ENCODE measurements at places on chromosomes 7 and 10. TPM values are rescaled to one million over a fixed set of nuclear protein-coding genes. Genes with fewer than 3 reads are reported as not detected.

Gene SEMA3E
- 0.98 TPM for total RNA-seq

Gene BTBD16
- not detected for total RNA-seq

Gene SCIN
- total RNA-seq = 0.40 TPM

Gene RBP4
- 0.17 TPM for total RNA-seq

Gene PLXDC2
- total RNA-seq = 4.0 TPM

DNA sequence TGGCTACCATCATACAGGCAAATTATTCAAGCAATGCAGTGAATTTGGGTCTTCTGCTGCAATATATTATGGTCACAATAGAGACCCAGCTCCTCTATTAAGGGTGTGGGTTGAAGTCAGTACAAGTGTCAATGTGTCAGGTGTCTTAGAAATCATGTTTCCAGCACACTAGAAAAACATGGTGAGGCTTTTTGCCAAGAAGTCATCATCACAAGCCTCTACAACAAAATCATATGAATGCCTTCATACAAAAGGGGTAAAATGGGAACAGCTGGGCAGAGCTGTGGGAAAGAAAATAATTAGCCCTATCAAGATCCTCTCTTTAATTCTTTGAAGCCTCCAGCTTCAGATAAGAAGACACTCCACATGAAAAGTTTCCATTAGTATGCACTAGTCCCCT is 37.2 kb downstream of the FAM13C start:
- DNase-seq = no peak

- no peak for DNase-seq
These were observed 22.1 kb upstream of the FBXW4 start for GRCh38 chr10:101716891-101717659.

DNA sequence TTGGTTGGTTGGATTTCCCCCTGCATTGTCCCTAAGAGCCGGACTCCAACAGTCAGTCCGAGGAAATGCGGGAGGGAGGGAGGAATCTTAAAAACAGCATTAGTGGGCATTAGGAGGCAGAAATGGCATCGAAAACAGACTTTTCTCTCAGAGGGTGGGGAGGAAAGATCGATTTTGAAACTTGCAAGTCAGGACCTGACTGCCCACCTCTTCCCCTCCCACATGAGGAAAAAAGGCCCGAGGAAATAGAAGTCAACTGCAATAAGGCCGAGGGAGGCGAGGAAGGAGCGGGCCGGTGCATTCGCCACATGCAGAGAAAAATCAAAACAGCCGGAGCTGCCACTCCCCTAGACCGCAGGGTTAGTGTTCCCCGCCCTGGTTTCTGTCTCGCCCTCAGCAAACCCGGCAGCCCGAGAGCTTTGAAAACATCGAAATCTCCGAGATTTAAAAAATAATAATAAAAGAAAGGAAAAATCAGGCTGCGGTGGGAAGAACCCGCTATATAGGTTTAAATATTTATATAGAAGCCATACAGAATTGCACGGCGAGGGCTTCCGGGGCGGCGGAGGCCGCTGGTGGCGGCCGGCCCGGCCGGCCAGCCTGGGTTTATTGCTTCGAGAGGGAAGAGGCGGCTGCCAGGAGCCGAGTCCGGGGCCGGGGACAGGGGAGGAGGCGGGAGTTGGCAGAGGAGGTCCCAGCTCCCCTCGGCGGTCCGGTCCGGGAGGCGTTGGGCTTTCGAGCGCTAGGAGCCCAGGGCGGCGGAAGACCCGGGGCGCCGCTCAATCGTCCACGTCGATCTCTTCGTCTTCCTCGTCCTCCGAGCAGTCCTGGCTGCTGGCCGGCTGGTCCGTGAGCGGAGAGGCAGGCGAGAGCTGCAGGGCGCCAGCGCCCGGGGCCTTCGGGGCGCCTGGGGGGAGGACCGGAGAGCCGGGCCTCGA is 2.5 kb downstream of the LBX1 start:
- no peak for DNase-seq

- no peak for DNase-seq
These were observed 4.6 kb downstream of the GTPBP4 start for GRCh38 chr10:992871-993270.

- DNase-seq = no peak
These were observed 955.7 kb upstream of the ZNF722 start for GRCh38 chr7:63042730-63043511.
